ENCODE measurements at places on chromosomes 3 and 15.

- no peak for DNase-seq
Observed at GRCh38 chr3:85591451-85591850, 632.7 kb downstream of the CADM2 start.

- peak; percentile 45 for DNase-seq
Observed at GRCh38 chr3:71930056-71930991, 145.4 kb upstream of the PROK2 start.

DNA sequence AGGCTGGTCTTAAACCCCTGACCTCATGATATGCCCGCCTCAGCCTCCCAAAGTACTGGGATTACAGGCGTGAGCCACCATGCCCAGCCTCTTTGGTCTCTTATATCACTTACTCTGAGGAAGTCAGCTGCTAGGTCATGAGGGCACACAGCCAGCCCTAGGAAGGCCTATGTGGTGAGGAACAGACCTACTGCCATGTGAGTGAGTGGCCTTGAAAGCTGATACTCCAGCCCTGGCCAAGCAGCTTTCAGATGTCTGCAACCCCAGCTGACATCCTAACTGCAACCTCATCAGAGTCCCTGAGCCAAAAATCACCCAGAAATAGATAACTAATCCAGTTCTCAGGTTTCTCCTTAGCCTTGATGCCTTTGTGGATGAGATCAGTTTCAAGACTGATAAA is 224.3 kb downstream of the EDEM1 start:
- no peak for DNase-seq

DNA sequence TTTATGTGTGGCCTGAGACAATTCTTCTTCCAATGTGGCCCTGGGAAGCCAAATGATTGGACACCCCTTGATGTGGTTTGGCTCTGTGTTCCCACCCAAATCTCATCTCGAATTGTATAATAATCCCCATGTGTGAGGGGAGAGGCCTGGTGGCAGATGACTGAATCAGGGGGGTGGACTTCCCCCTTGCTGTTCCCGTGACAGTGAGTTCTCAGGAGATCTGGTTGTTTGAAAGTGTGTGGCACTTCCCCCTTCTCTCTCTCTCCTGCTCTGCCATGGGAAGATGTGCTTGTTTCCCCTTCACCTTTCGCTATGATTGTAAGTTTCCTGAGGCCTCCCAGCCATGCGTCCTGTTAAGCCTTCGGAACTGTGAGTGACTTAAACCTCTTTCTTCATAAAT is 60.1 kb upstream of the PARL start:
- no peak for DNase-seq

- DNase-seq, result no peak
Observed at GRCh38 chr3:186826410-186826975, 16.0 kb upstream of the ADIPOQ start.

- no peak for DNase-seq
Observed at GRCh38 chr3:39839484-39839883, 30.1 kb downstream of the MYRIP start.

DNA sequence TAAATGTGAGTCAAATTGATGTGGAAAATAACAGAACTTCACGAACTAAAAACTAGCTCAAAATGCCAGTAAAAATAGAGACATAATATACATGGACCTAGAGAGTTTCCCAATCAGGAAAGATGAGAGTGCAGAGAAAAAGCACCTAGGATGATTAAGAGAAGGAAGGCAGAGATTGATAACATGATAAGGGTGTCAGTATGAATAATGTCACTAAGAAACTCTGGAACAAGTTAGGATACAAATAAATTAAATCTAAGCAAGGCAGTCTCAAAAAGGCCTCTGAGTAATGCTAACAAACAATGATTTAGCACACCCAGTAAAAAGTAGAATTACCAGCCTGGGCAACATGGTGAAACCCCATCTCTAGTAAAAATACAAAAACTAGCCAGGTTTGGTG is 304.7 kb upstream of the DPPA4 start:
- DNase-seq, result no peak

DNA sequence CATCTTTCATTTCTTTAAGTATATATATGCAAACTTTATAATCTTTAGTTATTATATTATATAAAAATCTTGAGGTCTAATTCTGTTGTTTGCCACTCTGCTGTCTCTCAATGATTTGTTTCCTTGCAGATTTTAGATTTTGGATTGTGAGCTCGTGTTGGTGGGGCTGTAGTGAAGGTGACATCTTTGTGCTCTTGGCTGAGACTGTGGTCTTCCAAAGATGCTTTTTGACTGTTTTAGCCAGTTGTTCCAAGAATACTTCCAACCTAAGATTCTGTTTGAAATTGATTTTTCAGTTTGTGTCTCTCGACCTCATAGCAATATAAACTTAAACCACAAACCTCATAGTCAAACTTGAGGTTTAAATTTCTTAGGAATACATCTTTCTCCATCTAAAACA is 326.5 kb downstream of the SLC9A9 start:
- DNase-seq, result no peak

DNA sequence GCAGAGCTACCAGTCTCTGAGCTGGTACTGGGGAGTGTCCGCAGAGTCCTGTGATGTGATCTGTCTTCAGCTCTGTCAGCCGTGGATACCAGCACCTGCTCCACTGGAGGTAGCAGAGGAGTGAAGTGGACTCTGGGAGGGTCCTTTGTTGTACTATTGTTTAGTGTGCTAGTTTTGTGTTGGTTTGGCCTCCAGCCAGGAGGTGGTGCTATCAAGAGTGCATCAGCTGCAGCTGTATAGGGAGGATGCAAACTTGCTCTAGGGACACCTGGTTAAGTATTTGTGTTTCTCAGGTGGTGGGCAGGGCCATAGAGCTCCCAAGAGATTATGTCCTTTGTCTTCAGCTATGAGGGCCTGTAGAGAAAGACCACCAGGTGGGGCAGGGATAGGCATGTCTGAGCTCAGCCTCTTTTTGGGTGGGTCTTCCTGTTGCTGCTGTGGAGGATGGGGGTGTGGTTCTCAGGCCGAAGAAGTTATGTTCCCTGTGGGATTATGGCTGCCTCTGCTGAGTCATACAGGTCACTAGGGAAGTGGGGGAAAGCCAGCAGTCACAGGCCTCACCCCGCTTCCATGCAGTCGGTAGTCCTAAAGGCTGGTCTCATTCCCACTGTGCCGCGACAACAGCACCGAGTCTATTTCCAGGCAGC is 443.2 kb upstream of the TBL1XR1 start:
- no peak for DNase-seq

- DNase-seq, result no peak
Observed at GRCh38 chr3:31775383-31775782, 205.7 kb downstream of the OSBPL10 start.
